ENCODE measurements at places on chromosomes 3 and 15. TPM values are rescaled to one million over a fixed set of nuclear protein-coding genes. Genes with fewer than 3 reads are reported as not detected.
A peak's percentile ranks its signal among the peaks of the same experiment; 100 is the strongest.

DNA sequence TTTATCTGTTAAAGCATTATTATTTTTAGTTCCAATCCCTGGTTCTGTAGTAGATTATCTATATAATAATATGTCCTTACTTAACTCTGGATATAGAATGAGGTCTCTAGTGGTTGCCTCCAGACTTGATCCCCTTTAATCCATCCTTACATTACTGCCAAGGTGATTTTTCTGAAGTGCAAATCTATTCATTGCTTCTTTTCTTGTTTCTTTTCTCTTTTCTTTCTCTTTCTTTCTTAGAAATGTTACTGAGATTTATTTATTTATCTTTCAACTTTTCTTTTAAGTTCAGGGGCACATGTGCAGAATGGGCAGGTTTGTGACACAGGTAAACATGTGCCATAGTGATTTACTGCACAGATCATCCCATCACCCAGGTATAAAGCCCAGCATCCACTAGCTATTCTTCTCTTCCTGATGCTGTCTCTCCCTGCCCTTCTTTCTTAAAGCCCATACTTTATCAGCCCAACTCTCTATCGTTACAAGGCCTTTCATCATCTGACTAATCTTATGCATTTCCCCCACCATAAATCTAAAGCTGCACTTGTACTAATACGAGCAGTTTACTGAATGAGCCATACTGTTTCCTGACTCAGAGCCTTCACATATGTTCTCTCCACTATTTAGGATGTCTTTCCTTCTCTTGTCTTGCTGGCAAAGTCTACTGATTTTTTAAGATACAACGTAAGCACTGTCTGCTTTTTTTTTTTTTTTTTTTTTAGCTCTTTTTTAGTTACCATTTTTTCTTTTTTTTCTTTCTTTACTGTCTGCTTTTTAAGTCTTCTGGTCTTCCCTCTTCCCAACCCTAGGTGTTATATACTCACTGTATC lies 4.6 kb downstream of the GLCE start:
- DNase-seq = no peak

GRCh38 chr3:2303566-2303965 lies 204.9 kb downstream of the CNTN4 start:
- DNase-seq = peak; percentile 16

- no peak for DNase-seq
Measured at GRCh38 chr3:119500901-119501300, 2.6 kb downstream of the TIMMDC1 start.

DNA sequence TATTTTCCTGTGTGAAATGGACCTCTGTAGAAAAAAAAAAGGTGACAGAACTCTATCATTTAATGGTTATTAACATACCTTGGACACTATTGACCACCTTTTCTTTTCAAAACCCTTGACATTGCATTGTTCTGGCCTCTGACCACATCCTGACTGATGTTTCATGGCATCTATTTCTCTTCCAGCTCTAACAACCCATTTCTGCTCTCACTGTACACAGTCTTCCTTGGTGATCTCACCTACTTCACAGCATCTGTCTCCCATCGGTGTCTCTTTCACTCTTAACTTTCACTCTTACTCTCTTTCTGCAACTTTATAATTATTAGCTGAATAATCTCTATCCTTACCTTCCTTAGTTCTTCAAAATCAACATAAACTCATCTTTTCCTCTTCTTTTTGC lies 217.4 kb upstream of the CD96 start:
- DNase-seq = no peak

GRCh38 chr3:62097121-62097520 lies 276.2 kb downstream of the FEZF2 start:
- DNase-seq = no peak

Gene LRRIQ4
- total RNA-seq = not detected

Gene CKMT1A
- 0.78 TPM for total RNA-seq

DNA sequence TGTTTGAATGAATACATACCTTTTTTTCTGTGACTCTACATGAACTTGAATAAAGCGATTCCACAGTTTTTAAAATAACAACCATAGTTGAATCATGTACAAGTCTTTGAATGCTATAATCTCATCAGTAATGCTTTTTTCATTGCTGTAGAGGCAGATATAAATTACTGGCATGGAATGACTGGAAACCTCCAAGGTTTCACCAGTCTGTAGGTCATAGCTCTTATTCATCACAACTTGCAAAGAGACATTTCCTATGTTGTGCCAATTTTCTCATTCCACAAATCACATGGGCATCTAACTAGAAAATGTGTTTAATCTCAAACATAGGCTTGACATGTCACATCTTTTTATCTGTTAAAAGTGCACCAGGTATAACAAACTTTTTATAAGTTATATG lies 407.1 kb upstream of the KCNMB2 start:
- DNase-seq = no peak

GRCh38 chr3:5504135-5504534 lies 316.6 kb downstream of the EDEM1 start:
- no peak for DNase-seq

DNA sequence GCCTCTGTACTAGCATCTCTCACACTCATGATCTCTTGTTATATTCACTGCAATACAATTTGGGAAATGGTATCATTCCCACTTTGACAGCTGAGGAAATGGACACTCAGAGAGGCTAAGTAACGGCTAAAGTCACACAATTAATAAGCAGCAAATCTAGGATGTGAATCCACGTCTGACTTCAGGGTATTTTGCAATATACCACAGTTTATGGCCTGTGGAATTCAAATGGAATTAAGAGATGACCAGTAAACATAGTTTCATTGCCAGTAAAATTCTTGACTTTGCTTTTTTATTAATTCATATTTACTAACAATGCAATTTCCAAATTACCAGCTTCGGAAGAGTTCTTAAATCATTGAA lies 61.1 kb downstream of the CCNL1 start:
- no peak for DNase-seq

DNA sequence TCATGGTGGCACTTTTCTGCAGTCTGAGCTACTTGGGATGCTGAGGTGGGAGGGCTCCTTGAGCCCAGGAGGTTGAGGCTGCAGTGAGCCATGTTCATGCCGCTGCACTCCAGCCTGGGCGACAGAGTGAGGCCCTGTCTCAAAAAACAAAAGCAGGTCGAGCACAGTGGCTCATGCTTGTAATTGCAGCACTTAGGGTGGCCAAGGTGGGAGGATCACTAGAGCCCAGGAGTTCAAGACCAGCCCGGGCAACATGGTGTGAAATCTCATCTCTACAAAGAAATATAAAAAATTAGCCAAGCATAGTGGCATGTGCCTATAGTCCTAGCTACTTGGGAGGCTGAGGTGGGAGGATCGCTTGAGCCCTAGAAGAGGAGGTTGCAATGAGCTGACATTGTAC lies 10.0 kb downstream of the UBAP1L start:
- DNase-seq = no peak

DNA sequence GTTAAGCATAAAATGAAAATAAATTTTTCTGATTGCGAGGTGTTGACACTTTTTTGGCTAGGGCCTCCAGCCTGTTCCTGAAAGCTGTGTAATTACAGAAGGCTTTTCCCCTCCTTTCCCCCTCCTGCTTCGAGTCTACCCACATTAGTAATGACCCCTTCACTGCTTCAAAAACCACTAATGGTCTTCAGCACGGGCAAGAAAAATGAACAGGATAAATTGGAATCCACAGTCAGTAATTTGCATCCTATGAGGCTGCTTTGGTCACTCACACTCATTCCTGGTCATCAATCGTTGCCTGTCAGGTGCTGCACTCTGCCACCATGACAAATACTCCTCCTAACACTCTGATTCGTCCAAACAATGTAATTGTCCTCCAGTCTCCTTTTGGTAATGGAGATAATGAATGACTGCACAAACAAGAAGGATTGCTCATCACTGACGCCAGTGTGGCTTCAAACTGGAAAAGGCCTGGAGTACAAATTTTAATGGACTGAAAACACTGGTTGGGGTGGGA lies 148.6 kb downstream of the MEIS2 start:
- DNase-seq = peak; percentile 93

GRCh38 chr15:75508840-75509532 lies 57.5 kb upstream of the SIN3A start:
- DNase-seq = peak; percentile 35

DNA sequence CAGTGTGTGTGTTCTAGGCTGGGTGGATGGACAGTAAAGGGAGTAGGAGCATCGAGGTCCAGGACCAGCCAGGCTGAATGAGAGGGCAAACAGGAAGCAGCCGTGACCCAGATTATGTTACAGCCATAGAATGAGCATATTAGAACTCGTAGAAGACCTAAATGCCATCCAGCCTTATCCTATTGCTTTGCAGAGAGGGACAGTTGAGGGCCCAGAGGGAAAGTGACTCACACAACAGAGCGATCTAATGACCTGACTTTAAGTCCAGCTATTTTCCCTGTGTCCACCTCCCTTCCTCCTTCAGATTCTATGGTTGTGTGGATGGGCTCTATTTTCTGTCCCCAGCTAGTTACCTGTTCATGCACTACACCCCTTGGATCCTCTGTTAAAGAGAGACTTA lies 634.1 kb upstream of the TBL1XR1 start:
- no peak for DNase-seq

DNA sequence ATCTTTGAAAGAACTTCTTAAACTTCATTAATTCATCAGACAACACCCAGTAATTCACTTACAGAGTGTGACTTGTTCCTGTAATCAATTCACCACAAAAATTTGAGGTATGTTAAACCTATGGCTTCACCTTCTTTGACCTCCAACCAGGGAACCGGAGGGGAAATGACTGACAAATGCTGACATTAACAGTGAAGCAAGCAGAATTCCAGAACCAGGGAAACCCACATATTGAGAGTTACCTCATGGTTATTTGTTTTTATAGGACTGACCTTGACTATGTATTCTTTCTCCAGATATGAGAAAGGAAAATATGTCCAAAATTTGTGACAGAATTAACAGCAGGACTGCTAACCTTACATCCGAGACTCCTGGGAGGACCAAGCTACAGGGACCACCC lies 2.7 kb downstream of the P3H2 start:
- DNase-seq = peak; percentile 77

GRCh38 chr3:164419220-164419619 lies 659.1 kb downstream of the SI start:
- DNase-seq = no peak

DNA sequence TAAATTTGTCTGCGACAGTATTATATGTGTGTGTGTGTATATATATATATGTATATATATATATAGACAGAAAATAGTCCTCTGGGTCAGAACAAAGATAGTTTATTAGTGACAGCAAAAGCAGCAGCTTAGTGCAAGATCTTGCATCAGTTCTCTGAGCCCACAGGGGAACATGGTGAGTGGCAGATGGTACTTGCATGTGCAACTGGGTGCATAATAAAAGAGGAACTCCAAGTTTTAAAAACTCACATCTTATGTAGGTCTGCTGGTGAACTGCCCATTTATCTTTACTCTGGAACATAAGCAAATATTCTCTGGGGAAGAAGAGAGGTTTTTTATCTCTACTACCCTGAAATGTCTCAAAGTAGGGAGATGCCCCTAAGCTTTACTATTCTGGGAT lies 276.4 kb downstream of the POLQ start:
- no peak for DNase-seq

GRCh38 chr3:98372445-98372844 lies 18.0 kb upstream of the OR5K3 start:
- DNase-seq = no peak

Gene THSD4
- 9.8 TPM for total RNA-seq

DNA sequence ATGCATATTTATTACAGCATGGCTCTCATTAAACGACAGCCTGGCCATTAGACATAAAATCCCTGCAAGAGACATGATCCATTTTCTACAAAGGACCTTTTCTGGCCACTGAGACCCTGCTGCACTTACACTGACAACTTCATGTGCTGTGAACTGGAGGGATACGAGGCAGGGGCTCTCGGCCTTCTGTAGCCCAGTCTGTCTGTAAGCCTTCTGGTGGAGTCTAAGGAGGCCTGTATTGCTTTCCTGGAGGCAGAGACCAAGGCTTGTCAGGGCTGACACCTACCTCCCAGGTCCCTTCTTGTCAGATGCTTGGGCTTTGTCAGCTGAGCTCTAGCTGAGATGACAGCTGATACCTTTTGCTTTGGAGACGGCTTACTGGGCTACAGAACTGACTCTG lies 776.9 kb upstream of the ARPP21 start:
- DNase-seq = no peak

DNA sequence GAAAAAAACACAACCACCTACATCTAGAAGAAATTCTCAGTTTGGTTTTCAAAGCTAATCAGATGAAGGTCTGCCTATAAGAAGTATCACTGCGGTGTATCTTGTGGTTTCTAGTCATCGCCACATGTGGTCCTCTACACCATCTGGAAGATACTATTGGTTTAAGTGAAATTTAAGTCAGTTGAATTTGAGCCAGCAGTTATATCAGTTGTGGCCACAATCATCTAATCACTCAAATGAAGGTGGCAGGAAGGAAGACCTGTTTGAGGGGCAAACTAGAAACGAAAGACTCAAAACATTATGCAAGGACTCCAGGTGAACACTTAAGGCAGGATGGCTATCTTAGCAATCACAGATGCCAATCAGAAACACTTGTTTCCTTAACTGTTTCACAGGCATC lies 48.7 kb downstream of the ETV5 start:
- no peak for DNase-seq

GRCh38 chr3:152937234-152937633 lies 102.3 kb downstream of the P2RY1 start:
- no peak for DNase-seq

GRCh38 chr15:101035611-101036010 lies 116.5 kb downstream of the LRRK1 start:
- DNase-seq = no peak

- DNase-seq = no peak
Measured at GRCh38 chr15:65730549-65731172, 61.4 kb downstream of the DENND4A start.

DNA sequence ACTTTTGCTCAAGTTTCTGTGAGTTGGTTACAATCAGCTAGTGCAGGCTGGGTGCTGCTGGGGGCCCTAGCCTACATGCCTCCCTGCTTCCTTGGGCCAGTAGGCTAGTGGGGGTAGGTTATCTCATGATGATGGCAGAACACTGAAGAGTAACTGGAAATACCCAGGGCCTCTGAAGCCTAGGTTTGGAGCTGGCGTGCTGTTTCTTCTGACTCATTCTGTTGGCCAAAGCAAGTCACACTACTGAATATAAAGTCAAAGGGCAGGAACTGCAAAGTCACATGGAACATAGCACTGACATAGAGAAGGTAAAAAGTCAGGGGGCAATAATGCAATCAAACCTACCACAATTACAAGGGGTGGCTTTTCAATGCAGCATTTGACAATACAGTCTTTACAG lies 34.5 kb downstream of the RASGRP1 start:
- DNase-seq = peak; percentile 43

- no peak for DNase-seq
Measured at GRCh38 chr15:78960308-78960707, 15.5 kb upstream of the CTSH start.

GRCh38 chr15:88344786-88345185 lies 88.2 kb upstream of the NTRK3 start:
- DNase-seq = no peak

All from Caki2 (cell line).